ENCODE measurements at places on chromosomes 12 and 14. TPM values are rescaled to one million over a fixed set of nuclear protein-coding genes. Genes with fewer than 3 reads are reported as not detected.
A peak's percentile ranks its signal among the peaks of the same experiment; 100 is the strongest.

Gene B4GALNT1
- total RNA-seq, result 17.3 TPM

DNA sequence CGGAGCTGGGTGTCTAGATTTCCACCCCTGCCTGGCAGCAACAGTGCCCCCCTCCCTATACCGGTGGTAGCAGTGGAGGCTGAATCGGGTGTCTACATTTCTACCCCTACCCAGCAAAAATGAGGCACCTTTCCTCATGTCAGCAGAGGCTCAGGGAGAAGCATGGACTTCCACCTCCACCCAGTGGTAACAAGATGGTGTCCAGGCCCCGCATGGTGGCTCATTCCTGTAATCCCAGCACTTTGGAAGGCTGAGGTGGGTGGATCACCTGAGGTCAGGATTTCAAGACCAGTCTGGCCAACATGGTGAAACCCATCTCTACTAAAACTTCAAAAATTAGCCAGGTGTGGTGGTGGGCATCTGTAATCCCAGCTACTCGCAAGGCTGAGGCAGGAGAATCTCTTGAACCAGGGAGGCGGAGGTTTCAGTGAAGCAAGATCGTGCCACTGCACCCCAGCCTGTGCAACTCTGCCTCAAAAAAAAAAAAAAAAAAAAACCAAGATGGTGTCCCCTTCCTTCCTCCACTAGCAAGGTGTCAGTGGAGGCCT, 35.5 kb upstream of the OR5AU1 start:
- no peak overlapping the region for H3K4me3 ChIP-seq
- no peaks in the 10 kb centered on the region for H3K27me3 ChIP-seq
- peaks cover 17% of the 10 kb centered on the region for H3K4me1 ChIP-seq
- no peaks in the 10 kb centered on the region for H3K36me3 ChIP-seq

DNA sequence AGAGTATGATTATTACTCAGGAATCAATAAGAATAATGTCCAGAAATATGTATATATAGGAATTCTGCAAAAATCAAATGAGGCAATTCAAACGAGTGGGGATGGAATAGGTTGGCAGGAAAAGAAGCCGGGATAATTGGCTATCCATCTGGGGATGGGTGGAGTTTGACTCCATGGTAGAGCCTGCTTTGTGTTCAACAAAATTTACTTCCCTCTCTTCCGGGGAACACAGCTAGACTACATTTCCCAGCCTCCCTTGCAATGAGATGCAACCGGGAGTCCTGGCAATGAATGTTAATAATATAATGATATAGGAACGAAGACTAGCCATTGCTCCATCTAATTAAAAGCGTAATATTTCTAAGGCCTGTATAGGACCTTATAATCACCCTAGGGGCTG, 146.6 kb downstream of the EFCAB11 start:
- H3K36me3 ChIP-seq, result no peaks in the 10 kb centered on the region
- H3K27ac ChIP-seq, result no peak overlapping the region
- H3K4me1 ChIP-seq, result no peaks in the 10 kb centered on the region

Gene RAB15
- 2.4 TPM for total RNA-seq

- H3K4me3 ChIP-seq, result no peak overlapping the region
- no peaks in the 10 kb centered on the region for H3K27me3 ChIP-seq
- H3K4me1 ChIP-seq, result no peaks in the 10 kb centered on the region
- no peak overlapping the region for H3K27ac ChIP-seq
- DNase-seq, result no peak
Observed at GRCh38 chr12:83018088-83018487, 331.4 kb downstream of the TMTC2 start.

Gene CISTR
- not detected for total RNA-seq

- H3K4me1 ChIP-seq, result no peaks in the 10 kb centered on the region
- H3K4me3 ChIP-seq, result no peak overlapping the region
- no peaks in the 10 kb centered on the region for H3K36me3 ChIP-seq
- H3K27me3 ChIP-seq, result no peaks in the 10 kb centered on the region
Observed at GRCh38 chr14:58912287-58912686, 274.5 kb downstream of the DACT1 start.

Gene PLEK2
- 1.2 TPM for total RNA-seq

- H3K4me1 ChIP-seq, result no peaks in the 10 kb centered on the region
- no peaks in the 10 kb centered on the region for H3K36me3 ChIP-seq
- DNase-seq, result no peak
Observed at GRCh38 chr12:84994426-84994825, 41.7 kb downstream of the TSPAN19 start.

GRCh38 chr12:132441871-132442863, 47.8 kb upstream of the FBRSL1 start:
- H3K27me3 ChIP-seq, result no peaks in the 10 kb centered on the region
- no peak overlapping the region for H3K27ac ChIP-seq
- H3K4me1 ChIP-seq, result no peaks in the 10 kb centered on the region
- H3K4me3 ChIP-seq, result no peak overlapping the region

GRCh38 chr14:94682061-94682516, 69.9 kb downstream of the SERPINA3 start:
- H3K27me3 ChIP-seq, result no peaks in the 10 kb centered on the region
- DNase-seq, result peak; percentile 6
- H3K36me3 ChIP-seq, result no peaks in the 10 kb centered on the region
- H3K27ac ChIP-seq, result no peak overlapping the region
- no peaks in the 10 kb centered on the region for H3K4me1 ChIP-seq
- H3K4me3 ChIP-seq, result no peak overlapping the region
